Neuronal stem cell (in vitro differentiated cells): ENCODE measurements at places on chromosomes 5 and 9.

GRCh38 chr5:78757269-78758053 is 108.9 kb upstream of the LHFPL2 start:
- no peak overlapping the region for H3K4me3 ChIP-seq
- H3K27ac ChIP-seq, result no peak overlapping the region
- H3K27me3 ChIP-seq, result no peaks in the 10 kb centered on the region
- no peaks in the 10 kb centered on the region for H3K4me1 ChIP-seq
- DNase-seq, result no peak
- H3K36me3 ChIP-seq, result no peaks in the 10 kb centered on the region

DNA sequence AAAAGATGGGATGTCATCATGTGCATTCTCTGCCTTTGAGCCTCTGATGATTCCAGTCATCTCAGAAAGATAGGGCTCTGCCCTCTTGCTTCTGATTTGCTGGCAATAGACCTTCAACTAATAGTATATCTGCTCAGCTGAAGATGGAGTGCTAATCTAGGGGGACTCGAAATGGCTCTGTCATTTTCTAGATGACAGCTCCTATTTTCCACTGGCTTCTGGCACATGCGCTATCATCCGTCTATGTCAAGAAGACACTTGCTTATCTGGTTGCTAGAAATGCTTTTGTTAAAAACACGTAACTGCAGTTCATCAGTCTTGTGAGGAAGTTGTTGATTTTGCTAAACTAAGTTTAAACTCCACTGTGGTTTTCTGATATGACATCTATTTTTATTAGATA is 265.5 kb upstream of the ZNF608 start:
- H3K36me3 ChIP-seq, result no peaks in the 10 kb centered on the region
- DNase-seq, result no peak
- H3K4me1 ChIP-seq, result peaks cover 25% of the 10 kb centered on the region
- no peak overlapping the region for H3K27ac ChIP-seq
- H3K27me3 ChIP-seq, result no peaks in the 10 kb centered on the region

DNA sequence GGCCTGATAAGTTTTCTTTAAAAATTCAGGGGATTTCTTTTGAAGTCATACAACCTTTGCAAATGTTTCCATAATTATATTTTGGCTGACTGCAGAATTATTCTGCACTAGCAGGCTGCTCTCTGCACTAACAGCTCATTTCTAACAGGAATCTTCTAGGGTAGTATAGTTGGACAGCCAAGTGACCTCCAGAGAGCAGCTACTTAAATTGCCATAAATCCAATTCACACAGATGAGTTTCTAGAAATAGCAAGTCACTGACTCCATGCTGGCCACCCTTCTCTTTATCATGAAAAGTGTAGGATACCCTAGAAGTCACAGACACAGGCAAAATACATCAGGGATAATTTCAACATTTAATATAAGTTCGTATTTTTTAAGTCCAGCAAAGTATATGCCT is 110.9 kb upstream of the TARS1 start:
- no peaks in the 10 kb centered on the region for H3K27me3 ChIP-seq
- DNase-seq, result no peak
- no peak overlapping the region for H3K27ac ChIP-seq
- H3K36me3 ChIP-seq, result no peaks in the 10 kb centered on the region

DNA sequence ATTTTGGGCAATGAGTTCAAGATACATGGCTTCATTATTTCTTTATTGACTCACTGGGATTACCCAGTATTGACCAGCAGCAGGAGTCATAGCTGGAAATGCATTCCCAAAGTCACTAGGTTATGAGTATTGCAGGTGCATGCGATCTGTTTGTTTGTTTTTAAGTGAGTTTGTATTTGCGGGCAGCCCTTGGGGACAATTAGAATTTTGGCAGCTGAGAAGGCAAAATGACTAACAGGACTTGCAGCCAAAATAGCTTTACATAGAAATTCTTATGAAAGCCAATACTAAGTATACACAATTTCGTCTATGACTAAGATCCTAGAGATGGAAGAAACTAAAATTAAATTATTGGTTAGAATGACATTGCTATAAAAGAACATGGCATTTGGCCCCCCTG is 18.1 kb upstream of the RGMB start:
- no peaks in the 10 kb centered on the region for H3K27me3 ChIP-seq
- no peak overlapping the region for H3K4me3 ChIP-seq
- H3K36me3 ChIP-seq, result no peaks in the 10 kb centered on the region
- no peaks in the 10 kb centered on the region for H3K4me1 ChIP-seq
- H3K27ac ChIP-seq, result no peak overlapping the region
- no peak for DNase-seq

DNA sequence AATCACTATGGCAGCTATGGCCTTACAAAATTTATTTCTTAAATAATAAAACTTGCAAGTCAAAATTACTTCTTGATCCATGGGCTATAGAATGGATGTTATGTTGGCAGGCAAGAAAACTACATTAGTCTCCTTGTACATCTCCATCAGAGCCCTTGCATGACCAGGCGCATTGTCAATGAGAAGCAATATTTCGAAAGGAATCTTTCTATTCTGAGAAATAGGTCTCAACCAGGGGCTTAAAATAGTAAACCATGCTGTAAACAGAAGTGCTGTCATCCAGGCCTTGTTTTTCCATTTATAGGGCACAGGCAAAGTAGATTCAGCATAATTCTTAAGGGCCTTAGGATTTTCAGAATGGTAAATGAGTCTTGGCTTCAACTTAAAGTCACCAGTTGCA is 220.1 kb downstream of the SREK1 start:
- H3K27me3 ChIP-seq, result no peaks in the 10 kb centered on the region
- no peak overlapping the region for H3K27ac ChIP-seq
- H3K36me3 ChIP-seq, result no peaks in the 10 kb centered on the region
- no peak for DNase-seq
- peaks cover 4% of the 10 kb centered on the region for H3K4me1 ChIP-seq

- H3K4me3 ChIP-seq, result no peak overlapping the region
- no peak for DNase-seq
- no peaks in the 10 kb centered on the region for H3K27me3 ChIP-seq
- no peaks in the 10 kb centered on the region for H3K36me3 ChIP-seq
These were observed 53.7 kb downstream of the FGD3 start for GRCh38 chr9:93001031-93001430.

DNA sequence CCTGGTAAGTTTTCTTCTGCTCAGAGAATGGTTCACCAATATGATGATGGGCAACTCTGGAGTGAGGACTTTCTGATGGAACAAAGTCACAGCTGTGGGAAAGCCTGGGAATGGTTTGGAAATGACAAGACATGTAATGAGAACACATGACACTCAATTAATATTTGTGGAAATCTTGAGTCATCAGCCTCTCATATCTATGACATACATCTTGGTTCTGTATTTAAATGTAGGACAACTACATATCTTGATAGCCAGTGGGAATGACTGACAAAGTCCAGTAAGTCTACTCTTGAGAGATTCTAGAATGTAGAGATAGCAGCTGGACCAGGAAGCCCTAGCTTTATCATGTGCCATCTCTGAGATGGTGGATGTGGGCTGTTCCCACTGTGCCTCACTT is 85.5 kb downstream of the PALM2AKAP2 start:
- H3K4me1 ChIP-seq, result peaks cover 7% of the 10 kb centered on the region
- H3K4me3 ChIP-seq, result no peak overlapping the region
- H3K36me3 ChIP-seq, result no peaks in the 10 kb centered on the region
- DNase-seq, result no peak
- H3K27ac ChIP-seq, result no peak overlapping the region

DNA sequence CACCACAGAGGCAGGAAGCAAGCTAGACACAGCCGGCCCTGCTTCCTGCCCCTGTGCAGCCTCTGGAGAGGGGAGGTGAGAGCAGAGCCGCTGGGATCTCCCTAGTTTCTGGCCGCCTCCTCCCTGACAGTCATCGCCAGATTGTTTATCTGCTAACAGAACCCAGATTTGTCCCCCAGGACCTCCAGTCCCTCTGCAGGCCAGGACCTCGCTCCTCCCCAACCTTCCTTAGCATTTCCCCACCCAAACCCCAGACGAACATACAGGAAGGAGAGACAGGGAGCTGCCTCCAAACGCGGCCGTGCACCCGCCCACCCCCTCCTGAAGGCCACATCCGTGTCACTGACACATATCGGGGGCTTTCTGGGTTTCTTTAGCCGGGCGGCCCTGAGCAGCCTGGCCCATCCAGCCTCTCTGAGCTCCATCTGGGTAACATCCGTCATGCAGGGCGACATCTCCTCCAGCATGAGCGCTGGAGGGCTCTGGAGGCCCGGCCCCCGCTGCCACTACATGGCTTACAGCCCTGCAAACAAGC is 47.5 kb downstream of the DBH start:
- no peaks in the 10 kb centered on the region for H3K36me3 ChIP-seq
- no peaks in the 10 kb centered on the region for H3K4me1 ChIP-seq
- no peak overlapping the region for H3K27ac ChIP-seq
- no peaks in the 10 kb centered on the region for H3K27me3 ChIP-seq
- H3K4me3 ChIP-seq, result no peak overlapping the region

GRCh38 chr9:93952784-93953495 is 2.2 kb downstream of the BARX1 start:
- H3K27me3 ChIP-seq, result peaks cover 97% of the 10 kb centered on the region
- H3K4me1 ChIP-seq, result peaks cover 7% of the 10 kb centered on the region
- no peak overlapping the region for H3K27ac ChIP-seq
- no peak overlapping the region for H3K4me3 ChIP-seq
- no peak for DNase-seq
- no peaks in the 10 kb centered on the region for H3K36me3 ChIP-seq

DNA sequence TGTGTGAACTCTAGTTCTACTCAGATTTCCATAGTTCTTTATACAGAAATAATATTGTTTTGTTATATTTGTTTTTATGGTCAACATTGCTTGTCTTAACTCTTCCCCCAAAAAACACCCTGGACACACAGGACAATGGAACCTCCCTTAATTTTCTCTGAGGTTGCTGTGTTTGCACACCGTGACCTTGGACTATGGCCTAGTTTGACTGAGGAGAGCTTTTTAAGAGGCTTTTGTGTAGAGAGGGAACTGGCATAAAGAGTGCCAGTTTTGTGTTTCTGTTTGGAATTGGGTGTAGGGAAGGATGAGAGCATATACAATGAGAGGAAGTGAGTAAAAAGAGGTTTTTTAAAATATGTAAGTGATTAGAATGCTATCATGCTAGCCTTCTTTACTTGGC is 101.1 kb upstream of the MEF2C start:
- no peak overlapping the region for H3K27ac ChIP-seq
- no peaks in the 10 kb centered on the region for H3K4me1 ChIP-seq
- no peaks in the 10 kb centered on the region for H3K36me3 ChIP-seq
- H3K27me3 ChIP-seq, result no peaks in the 10 kb centered on the region
- no peak overlapping the region for H3K4me3 ChIP-seq

- H3K27ac ChIP-seq, result no peak overlapping the region
- H3K36me3 ChIP-seq, result no peaks in the 10 kb centered on the region
- no peak for DNase-seq
- no peak overlapping the region for H3K4me3 ChIP-seq
These were observed 48.1 kb upstream of the LHFPL2 start for GRCh38 chr5:78696637-78697036.

DNA sequence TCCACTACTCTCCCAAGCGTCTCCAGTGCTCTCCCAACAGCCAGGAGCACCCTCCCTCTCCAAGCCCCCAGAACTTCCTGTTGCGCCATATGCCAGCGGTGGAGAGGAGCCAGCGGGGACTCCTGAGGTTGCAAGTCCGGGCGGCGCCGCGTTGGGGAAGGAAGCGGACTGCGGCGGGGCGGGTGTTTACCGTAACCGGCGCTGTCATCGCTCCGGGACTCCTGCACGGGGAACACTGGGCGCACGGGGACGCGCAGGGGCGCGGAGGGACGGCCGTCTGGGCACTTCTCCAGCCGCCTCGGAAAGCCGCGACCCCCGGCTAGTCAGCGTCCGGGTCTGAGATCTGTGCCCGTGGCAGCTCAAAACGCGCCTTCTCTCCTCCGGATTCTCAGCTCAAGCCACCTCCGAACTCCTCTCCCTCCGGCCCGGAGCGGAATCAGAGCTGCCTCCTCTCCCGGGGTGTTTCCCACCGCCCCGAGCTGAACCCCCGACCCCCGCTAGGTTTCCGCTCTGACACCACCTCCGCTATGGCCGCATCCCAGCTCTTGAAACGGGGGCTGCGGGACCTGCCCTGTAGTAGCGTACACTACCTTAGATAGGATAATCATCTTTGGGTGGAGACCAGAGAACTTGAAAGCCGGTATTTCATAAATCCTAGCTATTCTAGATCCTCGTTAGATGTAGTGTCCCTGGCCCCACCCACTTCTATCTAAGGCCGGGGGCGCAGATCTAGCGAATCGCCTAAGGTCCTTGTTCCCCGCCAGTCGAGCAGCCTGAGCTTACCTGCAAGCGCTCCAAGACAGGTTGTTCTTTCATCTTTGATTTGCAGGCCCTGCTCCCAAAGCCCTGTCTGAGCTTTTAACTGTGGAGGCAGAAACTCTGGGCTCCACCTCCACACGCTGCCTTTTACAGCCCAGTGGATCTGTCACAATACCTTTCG is at the start of gene TRPM6:
TSS of gene TRPM6 (minus strand) at position 881 of the 940 bp plus-strand sequence. CDS start at position 816, 65 bp downstream.
- H3K27me3 ChIP-seq, result no peaks in the 10 kb centered on the region
- DNase-seq, result peak; percentile 29
- H3K36me3 ChIP-seq, result no peaks in the 10 kb centered on the region
- H3K4me1 ChIP-seq, result peaks cover 2% of the 10 kb centered on the region
- no peak within 1 kb of the TSS for H3K27ac ChIP-seq

DNA sequence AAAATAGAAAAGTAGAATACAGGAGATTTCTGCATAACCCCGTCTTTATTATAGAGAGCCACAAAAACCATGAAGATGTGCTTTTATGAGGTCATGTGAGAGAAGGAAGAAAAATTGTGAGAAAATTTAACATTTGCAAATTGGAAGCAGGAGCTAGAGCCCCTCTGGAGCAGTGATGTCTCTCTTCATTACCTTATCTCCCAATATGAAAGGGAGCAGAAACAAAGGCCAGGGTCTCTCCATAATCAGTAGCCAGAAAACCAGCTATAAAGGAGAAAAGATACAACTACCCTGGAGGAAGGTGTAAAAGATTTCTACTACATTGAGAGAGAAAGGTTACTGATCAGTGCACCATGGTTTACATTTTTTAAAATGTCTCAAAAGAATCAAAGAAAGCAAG is 53.2 kb upstream of the ITGA1 start:
- H3K4me3 ChIP-seq, result no peak overlapping the region
- H3K4me1 ChIP-seq, result no peaks in the 10 kb centered on the region
- no peak for DNase-seq
- H3K27ac ChIP-seq, result no peak overlapping the region
- H3K27me3 ChIP-seq, result no peaks in the 10 kb centered on the region

GRCh38 chr5:148957591-148958202 is 105.2 kb downstream of the SH3TC2 start:
- no peak overlapping the region for H3K4me3 ChIP-seq
- no peaks in the 10 kb centered on the region for H3K36me3 ChIP-seq
- peak; percentile 46 for DNase-seq
- H3K4me1 ChIP-seq, result peaks cover 5% of the 10 kb centered on the region

DNA sequence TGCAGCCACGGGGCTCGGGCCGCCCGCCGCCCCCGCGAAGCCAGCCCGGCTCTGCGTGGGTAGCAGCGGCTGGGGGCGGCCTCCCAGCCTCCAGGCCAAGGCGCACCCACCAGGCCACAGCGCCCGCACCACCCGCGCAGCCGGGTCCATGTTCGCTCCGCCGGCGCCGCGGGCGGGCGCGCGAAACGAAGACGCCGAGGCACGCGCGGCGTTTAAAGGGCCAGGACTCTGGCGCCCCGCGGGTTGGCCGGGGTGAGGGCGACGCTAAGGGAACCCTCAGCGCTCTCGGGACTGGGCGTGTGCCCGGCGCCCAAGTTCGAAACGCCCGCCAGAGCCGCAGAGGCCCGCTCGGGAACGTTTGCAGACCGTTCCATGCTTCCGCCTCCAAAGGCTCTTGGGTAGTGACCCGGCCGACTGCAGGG is at the start of gene PTGES2:
TSS of gene PTGES2 (minus strand) at position 162 of the 422 bp plus-strand sequence. CDS start at position 150, 12 bp downstream.
- no peaks in the 10 kb centered on the region for H3K27me3 ChIP-seq
- H3K27ac ChIP-seq, result peak within 1 kb of the TSS; percentile 85
- H3K4me1 ChIP-seq, result peaks cover 5% of the 10 kb centered on the region
- H3K36me3 ChIP-seq, result peaks cover 13% of the 10 kb centered on the region
- DNase-seq, result peak; percentile 76

- no peak for DNase-seq
- H3K27ac ChIP-seq, result no peak overlapping the region
- H3K36me3 ChIP-seq, result peaks cover 20% of the 10 kb centered on the region
- peaks cover 5% of the 10 kb centered on the region for H3K27me3 ChIP-seq
- peak overlapping the region; percentile 54 for H3K4me3 ChIP-seq
These were observed 680 bp upstream of the LPCAT1 start for GRCh38 chr5:1524481-1524798.
